ENCODE measurements at places on chromosomes 7 and 10.

DNA sequence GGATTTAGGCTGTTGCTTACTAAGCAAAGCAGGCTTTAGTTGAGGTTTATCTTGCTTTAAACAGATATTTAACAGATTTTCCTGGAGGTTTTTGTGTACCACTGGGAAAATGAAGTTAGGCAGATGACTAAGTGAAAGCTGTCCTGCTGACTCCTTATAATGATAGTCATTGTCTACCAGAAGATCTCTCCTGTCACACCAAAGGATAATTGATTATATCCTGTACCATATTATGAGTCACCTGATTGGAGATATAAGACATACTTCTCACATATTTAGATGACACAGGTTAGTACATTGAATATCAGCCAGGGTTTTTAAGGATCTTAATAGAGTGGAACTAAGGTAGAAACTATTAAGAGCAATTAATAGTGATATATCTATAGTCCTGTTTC lies 68.4 kb downstream of the PTEN start:
- peak; percentile 41 for DNase-seq

DNA sequence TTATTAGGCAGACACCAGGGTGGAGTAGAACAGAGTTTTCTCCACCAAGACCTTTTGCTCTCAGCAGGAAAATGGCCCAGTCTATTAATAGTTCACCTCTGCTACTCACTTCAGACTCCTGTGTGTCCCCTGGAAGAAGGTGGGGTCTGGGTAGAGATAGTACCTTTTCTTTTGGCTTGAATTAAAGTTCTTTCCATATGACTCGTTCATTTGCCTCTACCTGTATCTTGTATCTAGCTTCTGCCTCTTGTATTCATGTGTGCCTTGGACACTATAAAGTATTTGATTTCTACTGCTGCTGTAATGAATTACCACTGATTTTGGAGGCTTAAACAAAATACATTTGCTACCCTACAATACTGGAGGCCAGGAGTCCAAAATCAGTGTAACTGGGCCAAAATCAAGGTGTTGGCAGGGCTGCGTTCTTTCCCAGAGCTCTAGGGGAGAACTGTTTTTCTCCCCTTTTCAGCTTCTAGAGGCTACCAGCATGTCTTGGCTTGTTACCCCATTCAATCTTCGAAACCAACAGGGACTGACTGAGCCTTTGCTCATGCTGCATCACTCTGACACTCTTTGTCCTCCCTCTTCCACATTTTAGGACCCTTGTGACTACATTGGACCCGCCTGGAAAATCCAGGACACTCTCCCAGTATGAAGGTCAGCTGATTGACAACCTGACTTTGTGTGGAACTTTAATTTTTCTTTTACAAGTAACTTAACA lies 155.6 kb upstream of the PRSS58 start:
- no peak for DNase-seq

GRCh38 chr10:96507044-96507443 lies 6.7 kb downstream of the TLL2 start:
- DNase-seq = no peak

- no peak for DNase-seq
These were observed 188.3 kb downstream of the DGKB start for GRCh38 chr7:14714161-14714728.

DNA sequence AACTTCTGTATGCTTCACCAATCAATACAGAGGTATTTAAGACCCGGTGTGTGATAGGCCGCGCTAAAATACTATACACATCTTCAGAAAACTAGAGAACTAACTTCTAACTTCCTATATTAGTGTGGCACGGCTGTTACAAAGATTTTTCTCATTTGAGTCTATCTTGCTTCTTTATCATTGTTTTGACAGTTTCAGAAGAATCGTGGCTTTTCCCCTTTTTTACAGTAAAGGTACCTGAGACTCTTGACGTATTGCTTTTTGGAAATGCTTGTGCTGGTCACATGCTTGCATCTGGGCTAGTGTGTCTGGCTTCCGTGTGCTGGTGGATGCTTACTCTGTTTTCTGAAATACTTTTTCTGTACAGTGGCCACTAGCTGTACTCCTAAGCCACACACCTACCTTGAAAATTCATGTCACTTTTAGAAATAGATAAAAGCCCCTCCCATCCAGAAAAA lies 12.7 kb downstream of the IKZF1 start:
- no peak for DNase-seq

GRCh38 chr7:114426382-114426781 lies 11.8 kb downstream of the FOXP2 start:
- no peak for DNase-seq

DNA sequence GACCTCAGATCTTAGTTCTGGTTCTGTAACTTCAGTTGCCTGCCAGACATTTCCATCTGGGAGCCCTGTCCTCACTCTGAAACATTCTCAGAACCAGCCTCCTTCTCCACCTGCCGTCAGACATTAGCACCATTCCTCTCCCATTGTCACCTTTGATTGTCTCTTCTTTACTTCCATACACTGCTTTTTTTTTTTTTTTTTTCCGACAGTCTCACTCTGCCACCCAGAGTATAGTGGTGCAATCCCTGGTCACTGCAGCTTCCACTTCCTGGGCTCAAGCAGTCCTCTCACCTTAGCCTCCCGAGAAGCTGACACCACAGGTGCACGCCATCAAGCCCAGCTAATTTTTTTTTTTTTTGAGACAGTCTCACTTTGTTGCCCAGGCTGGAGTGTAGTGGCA lies 21.1 kb upstream of the HIPK2 start:
- no peak for DNase-seq

GRCh38 chr7:148031019-148031418 lies 559.5 kb upstream of the C7orf33 start:
- DNase-seq = no peak

DNA sequence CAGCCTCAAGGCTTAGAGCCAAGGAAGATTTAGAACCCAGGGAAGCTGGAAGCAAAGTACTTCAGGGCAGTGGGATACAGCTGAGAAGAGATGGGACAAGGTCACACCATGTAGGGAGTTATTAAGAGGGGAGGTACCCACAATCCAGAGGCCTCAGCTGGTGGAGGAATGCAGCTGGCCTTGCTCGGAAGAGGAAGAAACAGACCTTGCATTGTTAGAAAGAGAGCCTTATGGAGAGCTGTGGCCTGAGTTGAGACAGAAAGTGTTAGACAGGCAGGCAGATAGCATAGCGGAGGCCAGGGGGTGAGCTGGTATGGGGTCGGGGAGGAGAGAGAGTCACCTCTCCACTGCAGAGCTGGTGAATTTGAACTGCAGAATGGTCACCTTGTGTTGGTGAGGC lies 173.1 kb downstream of the JCAD start:
- no peak for DNase-seq

GRCh38 chr10:80185578-80186299 lies 19.6 kb downstream of the ANXA11 start:
- DNase-seq = no peak

DNA sequence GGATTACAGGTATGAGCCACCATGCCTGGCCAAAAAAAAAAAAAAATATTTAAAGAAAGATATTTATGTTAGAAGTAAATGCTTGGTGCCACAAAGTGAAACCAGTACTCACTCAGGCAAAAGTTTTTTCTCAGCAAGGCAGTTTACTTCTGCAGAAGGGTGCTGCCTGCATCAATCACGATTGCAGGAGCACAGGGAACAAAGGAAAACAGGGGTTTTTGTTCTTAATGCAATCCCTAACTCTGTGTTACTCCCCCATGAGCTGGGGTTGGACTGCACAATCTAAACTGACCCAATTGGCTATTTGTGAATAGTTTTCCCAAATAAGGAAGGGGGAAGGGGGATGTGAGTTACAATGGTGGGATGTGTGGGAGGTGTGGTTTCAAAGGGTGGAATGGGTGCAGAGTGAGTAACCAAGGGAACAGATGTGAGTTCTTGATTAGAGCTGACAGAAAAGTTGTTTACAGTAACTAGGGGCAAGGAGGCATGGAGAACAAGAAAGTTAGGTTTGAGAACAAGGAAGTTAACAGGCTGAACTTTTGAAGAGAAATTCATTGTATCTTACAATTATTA lies 255.4 kb downstream of the TYW1 start:
- DNase-seq = no peak

DNA sequence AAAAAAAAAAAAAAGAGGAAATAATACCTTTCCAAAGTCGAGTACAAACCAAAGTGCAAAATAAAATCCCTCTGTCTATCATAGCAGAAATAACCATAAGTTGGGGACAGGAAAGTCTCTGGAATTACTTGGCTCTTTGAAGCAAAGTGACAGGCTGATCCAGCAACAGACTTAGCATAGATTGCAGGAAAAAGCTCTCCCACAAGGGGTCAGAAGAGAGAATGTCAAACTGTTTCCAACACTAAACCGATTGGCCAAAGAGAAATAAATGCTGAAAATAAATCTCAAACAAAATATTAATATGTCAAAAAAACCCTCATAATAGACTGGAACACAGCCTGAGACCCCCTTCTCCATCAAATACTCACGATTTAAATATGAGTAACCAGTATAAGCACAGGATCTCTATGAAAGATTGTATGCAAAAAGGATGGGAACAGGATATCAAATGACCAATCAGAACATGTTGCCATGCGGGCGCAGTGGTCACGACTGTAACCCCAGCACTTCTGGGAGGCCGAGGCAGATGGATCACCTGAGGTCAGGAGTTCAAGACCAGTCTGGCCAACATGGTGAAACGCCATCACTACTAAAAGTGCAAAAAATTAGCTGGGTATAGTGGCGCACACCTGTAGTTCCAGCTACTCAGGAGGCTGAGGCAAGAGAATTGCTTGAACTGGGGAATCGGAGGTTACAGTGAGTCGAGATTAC lies 1000.7 kb upstream of the LRRN3 start:
- no peak for DNase-seq

- DNase-seq = no peak
These were observed 1.6 kb downstream of the NPM3 start for GRCh38 chr10:101781655-101781983.

DNA sequence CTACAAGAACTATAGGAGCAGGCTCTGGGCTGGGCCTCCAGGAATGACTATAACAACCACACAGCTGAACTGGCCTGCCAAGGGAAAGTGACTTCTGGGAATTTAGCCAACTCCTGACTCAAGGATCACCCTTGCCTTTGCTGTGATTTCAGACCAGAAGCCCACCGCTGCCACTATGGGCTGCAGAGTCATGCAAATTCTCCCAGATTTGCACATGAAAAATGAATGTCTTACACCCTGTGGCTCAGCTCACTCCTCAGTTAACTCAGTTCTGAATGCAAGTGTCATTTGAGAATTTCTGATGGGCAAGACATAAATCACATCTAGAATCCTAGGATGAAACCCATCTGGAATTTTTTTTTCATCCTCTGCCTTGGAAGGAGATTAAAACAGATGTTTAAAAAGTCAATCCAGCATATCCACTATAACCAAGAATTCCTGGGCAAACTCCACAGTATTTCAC lies 186.5 kb upstream of the BET1 start:
- DNase-seq = peak; percentile 88

DNA sequence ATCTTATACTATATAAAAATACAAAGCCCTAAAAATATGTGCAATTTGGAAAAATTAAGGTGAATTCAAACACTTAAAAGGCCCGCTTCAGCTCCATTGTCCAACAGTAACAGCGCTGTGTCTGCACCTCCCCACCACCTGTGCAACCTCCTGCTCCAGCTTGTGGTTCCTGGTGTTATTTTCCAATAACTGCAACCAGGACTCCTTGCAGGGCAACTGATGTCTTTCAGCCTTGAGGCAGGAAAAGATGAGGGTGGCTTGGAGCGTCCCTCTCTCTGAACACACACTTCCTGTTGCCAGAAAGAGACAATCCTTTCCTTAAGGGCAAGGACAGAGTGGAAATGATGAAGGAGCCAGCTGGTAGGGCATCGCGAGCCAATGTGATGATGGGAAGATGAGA lies 336.0 kb downstream of the GLRX3 start:
- DNase-seq = no peak

DNA sequence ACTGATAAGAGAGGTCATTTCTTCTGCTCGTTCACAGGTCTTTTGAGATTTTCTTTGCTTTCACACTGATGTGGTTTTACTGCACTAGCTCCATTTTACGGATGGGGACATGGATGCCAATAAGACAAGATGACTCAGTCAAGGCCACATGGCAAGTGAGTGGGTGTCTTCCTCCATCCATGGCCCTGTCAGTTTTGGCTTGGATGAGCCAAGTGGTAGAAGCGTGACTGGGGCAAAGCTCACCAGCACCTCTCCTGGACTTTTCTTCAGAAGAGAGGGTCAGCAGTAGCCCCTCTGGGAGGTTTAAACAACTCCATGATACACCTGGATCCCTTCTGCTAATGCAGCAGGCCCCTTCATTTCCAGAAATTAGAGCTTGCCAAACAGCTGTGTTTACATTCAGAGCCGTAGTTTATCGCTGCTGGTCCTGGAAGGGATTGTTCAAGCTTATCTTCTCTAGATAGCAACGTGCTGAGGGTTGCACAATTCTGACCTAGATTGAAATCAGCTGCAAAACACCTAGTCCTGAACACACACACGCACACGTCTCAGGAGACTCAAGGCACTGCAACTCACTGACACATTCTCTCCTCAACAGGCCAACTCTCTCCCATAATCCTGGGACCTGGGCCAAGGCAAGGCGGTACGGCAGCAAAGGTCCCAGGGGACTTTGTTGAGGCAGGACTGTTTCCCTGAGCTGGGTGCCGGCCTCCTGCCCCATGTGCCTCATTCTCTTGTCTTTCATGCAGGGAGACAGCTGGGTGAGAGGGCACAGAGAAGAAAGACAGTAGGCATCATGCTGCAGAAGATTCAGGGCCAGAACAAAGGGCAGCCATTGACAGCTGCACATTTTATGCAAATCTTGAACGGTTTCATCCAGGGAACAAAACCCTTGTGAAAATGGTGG lies 14.2 kb upstream of the PDCD4 start:
- no peak for DNase-seq

DNA sequence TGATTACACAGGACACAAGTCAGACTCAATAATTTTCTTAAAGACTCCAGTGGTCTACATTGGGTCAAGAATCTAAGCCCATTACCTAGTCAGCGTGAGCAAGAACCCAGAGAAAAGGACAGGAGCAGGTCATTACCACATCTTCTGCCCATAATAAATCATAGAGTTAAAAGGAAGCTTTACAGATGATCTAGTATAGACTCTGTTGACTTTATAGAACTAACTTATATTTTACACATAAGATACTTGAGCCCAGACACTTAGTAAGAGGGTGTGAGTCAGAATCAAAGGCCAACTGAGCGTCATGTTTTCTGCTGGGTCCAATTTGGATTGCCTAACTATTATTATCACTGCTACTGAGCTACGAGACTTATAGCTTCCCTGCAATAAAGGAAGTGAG lies 206.1 kb upstream of the NPSR1 start:
- peak; percentile 64 for DNase-seq

DNA sequence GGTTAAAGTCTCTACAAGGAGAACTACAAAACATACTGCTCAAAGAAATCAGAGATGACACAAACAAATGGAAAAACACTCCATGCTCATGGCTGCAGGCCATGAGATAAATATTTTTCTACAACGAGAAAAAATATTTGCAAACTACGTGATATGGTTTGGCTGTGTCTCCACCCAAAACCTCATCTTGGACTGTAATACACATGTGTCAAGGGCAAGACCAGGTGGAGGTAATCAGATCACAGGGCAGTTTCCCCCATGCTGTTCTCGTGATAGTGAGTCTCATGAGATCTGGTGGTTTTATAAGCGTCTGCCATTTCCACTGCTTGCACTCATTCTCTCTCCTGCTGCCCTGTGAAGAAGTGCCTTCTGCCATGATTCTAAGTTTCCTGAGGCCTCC lies 57.8 kb downstream of the COA1 start:
- no peak for DNase-seq
